T-cell (primary cell): ENCODE measurements at places on chromosomes 1 and 21.

- H3K27ac ChIP-seq = no peak overlapping the region
- H3K36me3 ChIP-seq = no peaks in the 10 kb centered on the region
- peaks cover 27% of the 10 kb centered on the region for H3K4me1 ChIP-seq
- H3K4me3 ChIP-seq = no peak overlapping the region
Observed at GRCh38 chr1:91791103-91791502, 94.8 kb downstream of the TGFBR3 start.

GRCh38 chr1:18539171-18539570 is 58.4 kb downstream of the KLHDC7A start:
- DNase-seq = no peak
- no peak overlapping the region for H3K27ac ChIP-seq
- peaks cover 52% of the 10 kb centered on the region for H3K27me3 ChIP-seq
- H3K36me3 ChIP-seq = no peaks in the 10 kb centered on the region
- H3K4me3 ChIP-seq = no peak overlapping the region

- no peaks in the 10 kb centered on the region for H3K27me3 ChIP-seq
Observed at GRCh38 chr1:47624531-47624930, 186.7 kb downstream of the FOXD2 start.

- H3K27me3 ChIP-seq = no peaks in the 10 kb centered on the region
- no peak for DNase-seq
- H3K36me3 ChIP-seq = no peaks in the 10 kb centered on the region
- no peak overlapping the region for H3K4me3 ChIP-seq
Observed at GRCh38 chr1:66438062-66438461, 95.9 kb upstream of the SGIP1 start.

GRCh38 chr21:46393941-46394594 is 64.6 kb upstream of the DIP2A start:
- no peaks in the 10 kb centered on the region for H3K4me1 ChIP-seq
- H3K4me3 ChIP-seq = no peak overlapping the region
- H3K27ac ChIP-seq = no peak overlapping the region
- no peaks in the 10 kb centered on the region for H3K27me3 ChIP-seq

- no peak overlapping the region for H3K27ac ChIP-seq
- DNase-seq = no peak
- no peaks in the 10 kb centered on the region for H3K36me3 ChIP-seq
- H3K4me1 ChIP-seq = no peaks in the 10 kb centered on the region
Observed at GRCh38 chr1:229420765-229421164, 13.1 kb downstream of the ACTA1 start.

DNA sequence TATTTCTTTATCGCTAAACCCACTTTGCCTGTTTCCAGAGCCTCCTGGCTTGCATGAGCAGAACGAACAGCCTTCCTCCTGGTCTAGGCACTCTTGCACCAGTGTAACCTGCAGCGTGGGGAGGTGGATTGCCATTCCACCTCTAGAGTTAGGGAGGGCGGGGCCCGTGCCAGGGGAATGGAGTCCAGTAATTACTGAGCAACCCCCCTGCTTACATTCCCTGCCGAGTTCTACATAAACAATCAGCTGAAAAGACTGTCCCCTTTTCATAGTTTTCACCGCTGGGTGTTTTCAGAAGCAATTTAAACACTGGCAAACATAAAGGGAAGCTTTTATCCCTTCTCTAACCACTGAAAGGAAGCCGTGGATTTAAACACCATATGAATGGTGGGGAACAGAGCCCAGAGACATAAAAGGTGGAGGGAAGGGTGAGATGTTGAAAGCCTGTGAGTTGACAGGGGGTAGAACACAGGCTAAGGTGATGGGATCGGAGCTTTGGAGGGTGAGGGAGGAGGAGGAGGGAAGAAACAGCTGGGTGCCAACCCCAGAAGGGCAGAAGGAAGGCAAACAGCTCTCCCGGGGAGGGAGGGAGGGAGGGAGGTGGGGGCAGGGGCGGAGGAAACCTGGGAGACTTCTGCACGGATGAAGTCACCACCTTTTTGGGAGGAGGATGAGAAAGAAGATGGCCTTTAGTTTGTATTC is 68.0 kb upstream of the WDR26 start:
- H3K4me3 ChIP-seq = no peak overlapping the region
- no peak overlapping the region for H3K27ac ChIP-seq

GRCh38 chr1:73593804-73594203 is 604.2 kb downstream of the LRRIQ3 start:
- H3K4me3 ChIP-seq = no peak overlapping the region
- H3K4me1 ChIP-seq = no peaks in the 10 kb centered on the region
- H3K27me3 ChIP-seq = no peaks in the 10 kb centered on the region
- no peak for DNase-seq
- H3K36me3 ChIP-seq = no peaks in the 10 kb centered on the region
- no peak overlapping the region for H3K27ac ChIP-seq

GRCh38 chr1:24975391-24975790 is 45.3 kb upstream of the RUNX3 start:
- H3K27ac ChIP-seq = no peak overlapping the region
- H3K4me3 ChIP-seq = no peak overlapping the region
- H3K36me3 ChIP-seq = no peaks in the 10 kb centered on the region
- peaks cover 6% of the 10 kb centered on the region for H3K27me3 ChIP-seq

DNA sequence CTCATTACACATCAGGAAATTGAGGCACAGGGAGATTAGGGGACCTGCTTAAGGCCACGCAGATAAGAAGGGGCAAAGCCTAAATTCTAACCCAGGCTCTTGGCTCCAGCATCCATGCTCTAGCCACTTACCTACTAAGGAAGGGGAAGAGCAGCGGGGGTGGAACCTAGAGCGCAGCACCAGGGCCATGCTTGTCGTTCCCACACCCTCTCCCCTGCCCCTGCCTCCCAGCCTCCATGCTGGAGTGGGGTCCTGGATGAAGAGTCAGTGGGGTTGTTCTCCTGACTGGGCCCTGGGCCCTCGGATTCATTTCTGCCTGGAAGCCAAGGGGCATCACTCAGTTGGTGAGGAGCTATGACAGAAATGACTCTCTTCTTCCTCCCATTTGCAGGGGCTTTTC is 133.3 kb downstream of the FOXD2 start:
- H3K4me3 ChIP-seq = no peak overlapping the region
- DNase-seq = no peak
- H3K27ac ChIP-seq = no peak overlapping the region
- H3K4me1 ChIP-seq = no peaks in the 10 kb centered on the region
- H3K27me3 ChIP-seq = peaks cover 38% of the 10 kb centered on the region
- no peaks in the 10 kb centered on the region for H3K36me3 ChIP-seq

- peaks cover 2% of the 10 kb centered on the region for H3K4me1 ChIP-seq
- no peaks in the 10 kb centered on the region for H3K27me3 ChIP-seq
- no peak overlapping the region for H3K4me3 ChIP-seq
- H3K36me3 ChIP-seq = no peaks in the 10 kb centered on the region
- DNase-seq = no peak
Observed at GRCh38 chr1:12518931-12519692, 98.9 kb downstream of the DHRS3 start.

GRCh38 chr21:42559326-42559725 is 45.7 kb downstream of the SLC37A1 start:
- H3K27ac ChIP-seq = no peak overlapping the region
- peaks cover 19% of the 10 kb centered on the region for H3K36me3 ChIP-seq
- H3K4me3 ChIP-seq = no peak overlapping the region
- DNase-seq = no peak
- H3K27me3 ChIP-seq = no peaks in the 10 kb centered on the region

- H3K36me3 ChIP-seq = no peaks in the 10 kb centered on the region
- no peak overlapping the region for H3K4me3 ChIP-seq
- no peak overlapping the region for H3K27ac ChIP-seq
- no peaks in the 10 kb centered on the region for H3K4me1 ChIP-seq
- no peaks in the 10 kb centered on the region for H3K27me3 ChIP-seq
Observed at GRCh38 chr1:215957663-215958062, 390.6 kb downstream of the KCTD3 start.

DNA sequence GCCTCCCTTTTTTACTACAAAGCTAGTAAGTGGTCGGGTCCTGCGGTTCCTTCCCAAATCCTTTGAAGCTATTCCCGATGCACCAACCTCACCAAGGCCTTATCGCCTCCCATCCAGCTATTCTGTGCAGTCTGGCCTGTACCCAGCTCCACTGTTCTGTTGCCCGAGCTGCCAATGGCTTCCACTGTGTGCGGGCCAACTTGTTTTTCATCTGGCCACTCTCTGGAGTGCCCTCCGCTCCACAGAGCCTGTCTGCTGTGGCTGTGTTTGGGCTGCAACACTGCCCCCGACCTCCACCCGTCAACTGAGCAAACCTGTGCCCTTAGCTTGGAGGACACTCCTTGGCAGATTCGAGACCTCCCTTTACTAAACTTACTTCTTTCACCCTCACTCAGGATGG is 125.0 kb downstream of the KIAA0319L start:
- no peak overlapping the region for H3K4me3 ChIP-seq
- H3K27ac ChIP-seq = no peak overlapping the region
- no peaks in the 10 kb centered on the region for H3K27me3 ChIP-seq
- no peak for DNase-seq
- H3K36me3 ChIP-seq = peaks cover 18% of the 10 kb centered on the region
- H3K4me1 ChIP-seq = peaks cover 2% of the 10 kb centered on the region

GRCh38 chr1:32946413-32946812 is 18.2 kb downstream of the RNF19B start:
- H3K36me3 ChIP-seq = peaks cover 61% of the 10 kb centered on the region
- no peaks in the 10 kb centered on the region for H3K27me3 ChIP-seq
- no peak overlapping the region for H3K27ac ChIP-seq
- H3K4me1 ChIP-seq = no peaks in the 10 kb centered on the region

DNA sequence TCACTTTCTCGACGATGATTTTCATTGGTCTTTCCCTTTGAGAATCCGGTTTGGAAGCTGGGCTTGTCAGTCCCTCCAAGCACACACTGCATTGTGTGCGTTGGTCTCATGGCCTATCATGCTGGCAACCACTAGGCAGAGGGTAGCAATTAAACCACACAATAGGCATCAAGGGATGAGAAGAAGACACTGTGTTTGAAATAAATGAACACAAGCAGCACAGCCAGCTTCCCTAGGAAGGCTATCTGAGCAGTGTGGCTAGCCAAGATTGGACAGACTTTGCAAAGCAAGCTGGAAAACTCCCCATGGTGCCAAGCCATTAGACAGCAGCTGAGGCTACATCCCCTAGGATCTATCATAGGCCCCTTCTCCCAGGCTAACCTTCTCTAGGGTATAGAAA is 288.7 kb downstream of the NUF2 start:
- no peak for DNase-seq
- no peak overlapping the region for H3K27ac ChIP-seq
- H3K27me3 ChIP-seq = no peaks in the 10 kb centered on the region
- H3K4me1 ChIP-seq = no peaks in the 10 kb centered on the region

- H3K36me3 ChIP-seq = no peaks in the 10 kb centered on the region
- no peak overlapping the region for H3K27ac ChIP-seq
- H3K4me3 ChIP-seq = no peak overlapping the region
- H3K4me1 ChIP-seq = no peaks in the 10 kb centered on the region
- peaks cover 47% of the 10 kb centered on the region for H3K27me3 ChIP-seq
- no peak for DNase-seq
Observed at GRCh38 chr1:3688356-3689137, 36.2 kb downstream of the TP73 start.

DNA sequence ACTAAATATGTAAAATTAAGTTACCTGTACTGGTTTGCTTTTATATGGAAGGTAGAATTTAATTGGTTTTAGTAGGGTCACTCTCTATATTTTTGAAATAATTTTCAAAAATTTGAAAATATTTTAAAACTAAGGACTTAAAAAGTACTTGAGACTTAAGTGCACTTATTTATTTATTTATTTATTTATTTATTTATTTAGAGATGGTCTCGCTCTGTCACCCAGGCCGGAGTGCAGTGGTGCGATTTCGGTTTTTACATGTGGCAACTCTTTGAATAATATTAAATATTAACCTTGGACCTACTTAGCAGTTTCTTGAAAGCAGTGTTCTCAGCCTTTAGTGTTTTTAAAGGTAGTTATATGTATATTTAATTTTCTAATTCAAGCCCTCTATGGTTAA is 36.4 kb downstream of the TMED5 start:
- no peak overlapping the region for H3K27ac ChIP-seq
- H3K27me3 ChIP-seq = no peaks in the 10 kb centered on the region
- DNase-seq = no peak
- H3K4me1 ChIP-seq = no peaks in the 10 kb centered on the region
- H3K36me3 ChIP-seq = peaks cover 13% of the 10 kb centered on the region
- no peak overlapping the region for H3K4me3 ChIP-seq

- H3K4me3 ChIP-seq = no peak overlapping the region
- DNase-seq = no peak
- H3K27ac ChIP-seq = no peak overlapping the region
- H3K27me3 ChIP-seq = no peaks in the 10 kb centered on the region
- no peaks in the 10 kb centered on the region for H3K36me3 ChIP-seq
Observed at GRCh38 chr21:46066591-46067331, 31.2 kb upstream of the COL6A2 start.

GRCh38 chr1:3598051-3598491 is 13.2 kb downstream of the MEGF6 start:
- H3K4me1 ChIP-seq = peaks cover 18% of the 10 kb centered on the region
- H3K36me3 ChIP-seq = no peaks in the 10 kb centered on the region
- no peak for DNase-seq
